Stimulated activated CD8-positive, alpha-beta memory T cell treated with anti-CD3 and anti-CD28 coated beads, Interleukin-4, amount 100 ng/mL, for 4 hours (primary cell): ENCODE measurements at places on chromosomes 6 and 20.

- no peak for DNase-seq
Measured at GRCh38 chr6:137264311-137265075, 45.3 kb upstream of the IFNGR1 start.

DNA sequence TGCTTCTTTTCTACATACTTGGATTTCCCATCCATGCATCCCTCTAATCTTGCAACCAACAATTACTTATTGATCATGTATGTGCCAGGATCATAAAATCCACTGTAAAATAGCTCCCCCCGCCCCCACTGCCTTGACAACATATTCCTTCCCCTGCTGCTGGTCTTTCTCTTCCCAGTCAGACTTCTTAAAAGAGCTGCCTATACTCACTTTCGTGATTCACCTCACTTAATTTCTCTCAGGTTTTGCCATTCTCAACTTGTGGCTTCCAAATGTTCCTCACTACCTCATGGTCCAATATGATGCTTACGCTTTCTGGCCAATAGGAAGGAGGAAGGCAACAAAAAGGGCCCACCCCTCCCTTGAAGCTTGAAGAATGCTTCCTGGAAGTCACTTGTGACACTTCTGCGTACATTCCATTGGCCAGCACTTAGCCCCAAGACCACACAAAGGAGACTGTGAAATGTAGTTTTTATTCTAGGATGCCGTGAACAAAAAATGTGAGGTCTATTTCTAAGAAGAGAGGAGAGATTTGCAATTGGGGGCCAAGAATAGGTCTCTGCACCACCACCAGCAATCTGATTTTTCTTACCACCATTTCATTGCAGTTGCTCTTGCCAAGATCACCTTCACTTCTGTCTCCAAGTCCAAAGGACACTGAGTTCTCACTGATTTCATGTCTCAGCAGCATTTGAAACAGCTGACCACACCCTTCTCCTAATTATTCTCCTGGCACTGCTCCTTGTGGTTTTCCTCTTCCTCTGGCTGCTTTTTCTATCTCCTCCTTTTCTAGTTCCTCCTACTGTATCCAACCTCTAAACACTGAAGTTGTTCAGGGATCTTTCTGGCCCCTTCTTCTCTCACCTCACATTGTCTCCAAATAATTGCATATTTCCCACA is 30.8 kb downstream of the CD164 start:
- no peak for DNase-seq

DNA sequence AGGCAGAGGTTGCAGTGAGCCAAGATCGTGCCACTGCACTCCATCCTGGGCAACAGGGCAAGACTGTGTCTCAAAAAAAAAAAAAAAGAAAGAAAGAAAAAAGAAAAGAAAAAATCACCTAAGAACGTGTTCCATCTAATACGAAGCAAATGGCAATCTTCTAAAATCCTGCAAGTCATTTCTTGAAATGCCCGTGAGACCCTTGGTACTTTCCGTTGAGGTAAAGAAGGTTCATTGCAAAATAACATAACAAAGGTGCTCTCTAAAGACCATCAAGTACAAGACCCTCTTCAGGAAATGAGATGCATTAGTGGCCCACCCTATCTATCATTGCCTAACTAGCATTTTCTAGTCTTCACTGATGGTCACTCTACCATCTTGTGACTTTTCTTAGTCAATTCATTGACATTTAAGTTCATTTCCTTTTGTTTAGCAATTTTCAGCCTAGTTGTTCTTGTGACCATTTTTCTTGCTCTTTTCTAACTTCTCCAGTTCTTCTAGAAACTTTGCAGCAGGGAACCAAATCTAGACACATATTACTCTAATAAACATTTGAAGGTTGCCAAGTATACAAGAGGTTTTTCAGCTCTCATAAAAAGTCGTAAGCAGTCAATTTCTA is 14.0 kb downstream of the MBOAT1 start:
- DNase-seq: no peak

DNA sequence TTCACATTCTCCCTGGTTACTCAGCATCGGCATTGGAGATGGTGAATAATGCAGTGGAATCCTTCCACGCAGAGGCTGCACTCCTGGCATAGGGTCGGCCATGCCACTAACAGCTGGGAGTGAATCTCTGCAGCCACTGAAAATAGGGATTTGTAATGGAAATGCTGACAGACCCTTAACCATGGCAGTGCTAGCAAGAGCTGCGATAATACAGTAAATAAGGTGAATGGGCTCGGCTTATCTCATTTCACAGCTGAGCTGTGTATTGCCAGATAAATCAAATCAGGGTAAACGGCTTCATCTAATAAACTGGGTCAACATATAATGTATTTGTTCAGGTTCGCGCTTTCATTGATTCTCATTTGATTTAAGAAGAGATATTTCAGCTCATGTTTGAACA is 156.8 kb downstream of the SLC35B3 start:
- DNase-seq: no peak

GRCh38 chr6:125906158-125906998 is 50.2 kb upstream of the HINT3 start:
- DNase-seq: peak; percentile 13

DNA sequence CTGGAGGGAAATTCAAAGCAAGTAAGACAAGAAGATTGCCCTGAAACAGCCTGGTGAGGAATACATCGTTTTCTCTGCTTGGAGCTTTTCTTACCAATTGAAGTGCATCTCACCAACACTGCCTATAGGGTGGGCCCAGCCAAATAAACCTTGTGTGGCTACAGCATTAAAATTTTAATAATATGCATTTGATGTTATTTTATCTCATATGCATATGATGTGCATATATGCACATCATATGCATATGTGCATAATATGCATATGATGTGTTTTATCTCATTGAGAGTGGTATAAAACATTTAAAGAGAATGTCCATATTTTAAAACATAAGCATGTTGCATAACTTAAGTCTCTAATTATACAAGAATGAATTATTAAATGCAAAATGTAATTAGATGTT is 328.6 kb upstream of the ARID1B start:
- no peak for DNase-seq

DNA sequence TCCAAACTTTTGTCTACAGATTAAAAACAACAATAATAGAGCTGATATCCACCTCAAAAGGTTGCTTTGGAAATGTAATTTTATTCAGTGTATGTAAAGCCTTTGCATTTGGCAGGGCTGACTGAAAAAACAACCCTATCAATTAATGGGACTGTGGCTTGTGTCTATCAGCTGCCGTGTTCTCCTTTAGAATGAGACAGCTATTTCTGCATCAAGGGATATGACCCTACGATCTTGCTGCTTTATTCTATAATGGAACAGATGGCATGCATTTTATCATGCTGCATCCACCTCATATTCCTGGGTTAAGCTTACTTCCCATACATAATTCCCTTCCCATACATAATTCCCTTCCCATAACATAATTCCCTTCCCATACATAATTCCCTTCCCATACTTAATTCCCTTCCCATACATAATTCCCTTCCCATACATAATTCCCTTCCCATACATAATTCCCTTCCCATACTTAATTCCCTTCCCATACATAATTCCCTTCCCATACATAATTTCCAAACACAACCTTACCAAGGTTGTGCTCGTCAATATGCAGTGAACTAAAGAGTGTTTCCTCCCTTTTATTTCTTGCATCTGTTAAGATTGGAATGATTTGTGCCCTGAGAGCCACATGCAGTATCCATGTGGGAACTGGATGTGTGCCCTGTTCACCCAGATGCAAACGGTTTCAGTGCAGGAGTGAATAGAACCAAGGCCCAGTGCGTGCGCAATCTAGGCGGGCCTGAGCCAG is 26.8 kb downstream of the SERPINB6 start:
- no peak for DNase-seq

- DNase-seq: no peak
Measured at GRCh38 chr6:145086197-145086596, 649.1 kb downstream of the EPM2A start.

- DNase-seq: no peak
Measured at GRCh38 chr6:143262859-143263258, 187.6 kb downstream of the ADAT2 start.

DNA sequence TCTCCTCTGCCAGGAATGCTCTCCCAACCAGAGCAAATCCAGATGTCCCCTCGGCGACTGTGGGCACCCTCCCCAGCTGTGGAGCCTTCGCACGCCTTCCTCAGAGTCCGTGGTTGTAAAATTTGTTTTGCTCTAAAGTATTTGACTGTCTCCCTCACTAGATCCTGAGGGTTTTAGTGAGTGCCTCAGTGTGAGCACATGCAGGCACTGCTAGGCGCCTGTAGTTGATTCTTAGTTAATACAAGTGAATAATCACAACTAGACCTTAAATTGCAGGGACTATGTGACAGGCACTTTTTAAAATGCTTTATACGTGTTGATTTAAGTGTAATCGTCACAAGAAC is 680 bp upstream of the MTCH1 start:
- DNase-seq: no peak

DNA sequence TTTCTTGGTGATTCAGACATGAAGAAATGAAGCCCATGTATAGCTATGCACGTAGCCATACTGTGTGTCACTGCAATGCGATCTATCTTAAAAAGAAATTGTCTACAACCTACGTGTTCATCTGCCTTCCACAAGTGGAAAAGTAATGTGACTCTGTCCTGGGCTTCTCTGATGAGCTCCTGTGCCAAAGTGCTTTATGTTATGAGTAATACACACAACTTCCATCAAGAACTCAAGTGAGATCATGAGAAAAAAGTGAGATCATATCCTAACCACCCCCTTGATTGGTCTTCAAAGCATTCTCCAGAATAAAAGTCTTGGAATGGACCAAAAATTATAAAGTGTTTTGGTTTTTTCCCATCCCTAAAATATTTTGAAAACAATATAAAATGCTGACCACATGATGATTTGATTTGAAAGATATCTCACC is 114.3 kb downstream of the DST start:
- DNase-seq: no peak

GRCh38 chr6:5403609-5404008 is 142.3 kb downstream of the FARS2 start:
- no peak for DNase-seq

- no peak for DNase-seq
Measured at GRCh38 chr6:4130357-4130987, 4.9 kb downstream of the ECI2 start.

GRCh38 chr6:139062932-139063646 is 34.5 kb downstream of the ABRACL start:
- no peak for DNase-seq

DNA sequence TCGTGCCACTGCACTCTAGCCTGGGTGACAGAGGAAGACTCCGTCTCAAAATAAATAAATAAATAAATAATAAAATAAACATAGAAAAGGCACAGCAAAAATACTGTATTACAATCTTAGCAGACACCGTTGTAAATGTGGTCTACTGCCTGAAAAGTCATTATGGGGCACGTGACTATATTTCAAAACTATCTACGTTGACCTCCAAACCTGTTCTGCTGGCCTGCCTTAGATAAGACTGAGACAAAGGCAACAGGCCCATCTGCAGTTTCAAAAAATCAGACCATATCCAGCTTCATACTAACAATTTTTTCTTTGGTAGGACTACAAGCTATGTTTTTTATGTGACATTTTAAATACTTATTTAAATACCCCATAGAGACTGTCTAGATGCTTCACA is 59.1 kb downstream of the AGPAT4 start:
- no peak for DNase-seq

- DNase-seq: no peak
Measured at GRCh38 chr6:155461556-155461955, 5.9 kb upstream of the NOX3 start.

DNA sequence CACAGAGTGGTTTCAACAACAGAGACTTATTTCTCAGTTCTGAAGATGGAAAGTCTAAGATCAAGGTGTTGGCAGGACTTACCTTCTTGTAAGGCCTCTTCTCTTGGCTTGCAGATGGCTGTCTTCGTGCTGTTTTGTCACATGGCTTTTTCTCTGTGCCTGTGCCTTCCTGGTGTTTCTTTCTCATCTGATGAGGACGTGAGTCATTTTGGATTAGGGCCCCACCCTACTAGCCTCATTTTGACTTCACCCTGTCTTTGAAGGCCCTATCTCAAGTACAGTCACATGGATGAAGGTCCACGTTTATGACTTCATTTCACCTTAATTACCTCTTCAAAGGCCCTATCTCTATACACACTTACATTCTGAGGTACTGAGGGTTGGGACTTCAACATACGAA is 41.4 kb upstream of the LAMA2 start:
- no peak for DNase-seq

DNA sequence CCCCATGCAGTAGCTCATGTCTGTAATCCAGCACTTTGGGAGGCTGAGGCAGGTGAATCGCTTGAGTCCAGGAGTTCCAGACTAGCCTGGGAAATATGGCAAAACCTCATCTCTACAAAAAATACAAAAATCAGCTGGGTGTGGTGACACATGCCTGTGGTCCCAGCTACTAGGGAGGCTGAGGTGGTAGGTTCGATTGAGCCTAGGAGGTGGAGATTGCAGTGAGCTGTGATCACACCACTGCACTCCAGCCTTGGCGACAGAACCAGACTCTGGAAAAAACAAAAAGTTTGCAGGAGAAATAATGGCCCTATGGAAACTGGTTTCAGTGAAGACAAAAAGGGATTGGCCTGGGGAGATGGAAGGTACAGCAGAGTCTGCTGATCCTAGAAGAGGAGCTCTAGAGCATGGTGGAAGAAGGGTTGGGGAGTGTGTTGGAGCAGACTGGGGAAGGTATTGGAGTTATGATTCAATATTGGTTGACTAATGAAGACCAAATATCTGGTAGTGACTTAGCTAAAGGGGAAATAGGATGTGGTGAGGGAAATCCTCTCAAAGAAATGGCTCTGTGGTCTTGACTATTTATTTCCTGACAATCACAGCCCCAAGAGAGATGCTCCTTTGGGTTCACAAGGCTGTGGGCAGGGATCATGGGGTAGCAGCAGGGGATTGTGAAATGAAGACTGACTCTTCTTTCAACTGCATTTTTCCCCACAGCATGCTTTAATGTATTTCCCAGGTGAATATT is 281.9 kb downstream of the UTRN start:
- DNase-seq: no peak

DNA sequence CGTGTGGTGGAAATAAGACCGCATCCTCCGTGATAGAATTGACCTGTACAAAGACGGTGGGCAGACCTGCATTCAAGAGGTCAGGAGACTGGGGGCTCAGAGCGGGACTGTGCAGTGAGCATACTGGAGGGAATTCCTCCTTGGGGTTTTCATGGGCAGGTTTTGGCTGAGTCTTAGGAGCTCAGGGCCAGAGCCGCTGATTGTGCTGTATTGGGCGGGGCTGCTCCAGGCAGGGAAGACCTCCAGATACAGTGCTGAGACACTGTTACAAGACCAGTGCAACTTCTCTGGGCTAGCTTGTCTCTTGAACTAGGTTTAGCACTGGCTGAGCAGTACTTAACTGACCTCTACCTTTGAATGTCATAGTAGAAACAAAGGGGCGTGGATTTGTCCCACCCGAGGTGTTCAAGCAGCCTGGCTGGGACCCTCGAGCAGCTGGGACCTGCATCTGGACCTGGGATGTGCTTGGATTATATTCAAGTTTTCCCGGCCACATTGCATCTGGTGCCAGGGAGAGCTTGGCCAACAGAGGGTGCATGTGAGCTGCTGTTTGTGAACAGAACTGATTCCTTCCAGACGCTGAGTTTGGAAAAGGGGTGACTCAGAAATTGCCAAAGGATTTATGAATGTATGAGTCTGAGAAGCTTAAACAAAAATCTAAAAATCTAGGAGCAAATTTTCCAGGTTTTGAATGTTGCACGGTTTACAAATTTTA is 33.4 kb upstream of the SLC22A1 start:
- no peak for DNase-seq

GRCh38 chr6:54722328-54722727 is 124.2 kb upstream of the FAM83B start:
- no peak for DNase-seq
